ENCODE measurements at places on chromosomes 16 and 17.

GRCh38 chr16:30896261-30896888 is at the start of gene CTF1:
Gene CTF1, plus strand, starts transcription at chr16:30896614. Its CDS starts 30 bp downstream, at chr16:30896644.
- no peak for DNase-seq

- DNase-seq = no peak
Measured at GRCh38 chr17:75135946-75136345, 4.4 kb upstream of the NT5C start.

DNA sequence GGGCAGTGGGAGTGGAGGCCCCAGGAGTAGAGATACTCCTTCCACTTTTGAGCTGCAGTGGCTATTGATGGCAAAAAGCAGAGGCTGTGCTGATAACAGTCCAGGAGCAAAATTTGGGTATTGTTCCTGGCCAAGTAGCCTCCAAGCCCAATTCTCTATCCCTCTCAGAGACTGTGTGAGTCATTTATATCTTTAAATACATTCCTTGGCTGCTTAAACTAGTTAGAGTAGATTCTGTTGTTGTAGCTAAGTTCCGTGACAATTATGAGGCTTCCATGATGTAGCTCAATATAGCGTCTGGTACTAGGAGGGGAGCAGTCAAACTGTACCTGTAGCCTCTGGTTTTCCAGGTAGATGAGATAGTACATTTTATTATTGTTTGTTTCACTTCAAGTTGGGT is 19.9 kb upstream of the UBE2G1 start:
- no peak for DNase-seq

GRCh38 chr16:22948603-22949368 is 134.8 kb downstream of the HS3ST2 start:
- no peak for DNase-seq

- DNase-seq = no peak
Measured at GRCh38 chr16:30934827-30935557, 11.6 kb downstream of the FBXL19 start.

GRCh38 chr16:69483611-69484010 is 59.2 kb downstream of the CYB5B start:
- no peak for DNase-seq

DNA sequence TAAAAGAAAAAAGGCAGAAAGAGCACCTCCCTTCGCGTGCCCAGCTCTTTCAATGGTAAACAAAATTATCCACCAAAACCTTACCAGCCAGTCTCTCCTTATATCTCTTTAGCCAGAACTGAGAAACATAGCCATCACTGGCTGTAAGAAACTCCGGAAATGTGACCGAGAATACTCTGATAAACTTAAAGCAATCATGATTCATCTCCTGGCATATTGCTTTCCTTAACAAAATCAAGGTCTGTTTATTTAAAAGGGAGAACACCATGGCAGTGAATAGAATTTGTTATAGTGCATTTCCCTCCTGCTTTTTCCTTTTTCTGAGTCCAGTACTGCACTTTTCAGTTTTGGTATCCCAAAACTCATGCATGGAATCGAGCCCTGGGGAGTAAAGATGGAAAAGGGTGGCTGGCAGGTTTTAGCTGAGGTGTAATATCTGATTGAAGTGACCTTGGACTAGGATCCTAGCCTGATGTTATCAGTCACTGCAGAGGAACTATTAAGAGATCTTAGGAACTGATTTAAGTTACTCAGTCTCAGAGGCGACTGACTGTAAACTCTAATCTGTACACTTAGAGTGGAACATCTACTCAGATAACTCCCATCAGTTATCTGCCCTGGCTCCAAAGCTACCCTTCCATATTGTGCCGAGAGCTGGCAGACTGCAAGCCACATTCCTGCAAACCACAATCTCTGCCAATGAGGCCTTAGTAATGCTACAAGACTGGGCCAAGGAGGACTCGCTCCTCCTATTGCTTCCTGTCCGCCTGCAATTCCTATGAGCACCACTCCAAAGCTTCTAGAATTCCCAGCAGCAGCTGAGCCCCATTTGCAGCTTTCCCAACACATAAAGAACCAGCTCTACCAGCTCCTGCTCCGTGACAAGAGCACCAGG is 7.4 kb upstream of the COX10 start:
- DNase-seq = no peak

DNA sequence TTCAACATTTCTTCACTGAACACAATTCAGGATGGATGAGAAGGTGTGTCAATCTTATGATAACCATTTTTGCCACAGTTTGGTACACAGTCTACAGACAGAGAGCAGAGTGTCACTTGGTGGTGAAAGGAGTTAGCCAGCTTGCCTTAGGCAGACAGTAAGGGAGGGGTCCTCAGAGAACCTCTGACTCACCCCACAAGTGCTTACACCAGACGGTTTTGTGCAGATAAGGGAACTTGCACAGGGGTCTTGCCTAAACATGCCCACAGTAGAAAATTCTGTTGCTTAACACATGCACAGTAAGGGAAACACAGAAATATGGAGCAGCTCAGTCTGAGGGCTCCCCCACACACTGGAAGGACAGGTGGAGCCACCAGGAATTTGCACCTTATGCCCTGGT is 204.5 kb upstream of the CDH8 start:
- DNase-seq = no peak

DNA sequence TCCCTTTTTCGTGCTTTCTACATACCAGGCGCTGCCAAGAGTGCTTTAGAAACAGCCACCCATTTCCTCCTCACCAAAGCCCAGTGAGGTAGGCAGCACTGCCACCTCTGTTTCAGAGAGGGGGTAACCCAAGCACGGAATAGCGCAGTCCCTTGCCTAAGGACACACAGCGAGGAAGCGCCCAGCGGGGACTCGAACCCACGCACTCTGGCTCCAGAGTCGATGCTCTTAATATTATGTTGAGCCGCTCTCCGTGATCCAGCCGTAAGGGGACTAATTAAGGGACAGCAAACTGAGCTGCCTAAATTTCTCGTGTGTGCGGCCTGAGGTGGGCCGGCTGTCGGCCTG is 497 bp downstream of the CES1 start:
- no peak for DNase-seq

- no peak for DNase-seq
Measured at GRCh38 chr17:65942592-65942991, 249.3 kb downstream of the CEP112 start.

DNA sequence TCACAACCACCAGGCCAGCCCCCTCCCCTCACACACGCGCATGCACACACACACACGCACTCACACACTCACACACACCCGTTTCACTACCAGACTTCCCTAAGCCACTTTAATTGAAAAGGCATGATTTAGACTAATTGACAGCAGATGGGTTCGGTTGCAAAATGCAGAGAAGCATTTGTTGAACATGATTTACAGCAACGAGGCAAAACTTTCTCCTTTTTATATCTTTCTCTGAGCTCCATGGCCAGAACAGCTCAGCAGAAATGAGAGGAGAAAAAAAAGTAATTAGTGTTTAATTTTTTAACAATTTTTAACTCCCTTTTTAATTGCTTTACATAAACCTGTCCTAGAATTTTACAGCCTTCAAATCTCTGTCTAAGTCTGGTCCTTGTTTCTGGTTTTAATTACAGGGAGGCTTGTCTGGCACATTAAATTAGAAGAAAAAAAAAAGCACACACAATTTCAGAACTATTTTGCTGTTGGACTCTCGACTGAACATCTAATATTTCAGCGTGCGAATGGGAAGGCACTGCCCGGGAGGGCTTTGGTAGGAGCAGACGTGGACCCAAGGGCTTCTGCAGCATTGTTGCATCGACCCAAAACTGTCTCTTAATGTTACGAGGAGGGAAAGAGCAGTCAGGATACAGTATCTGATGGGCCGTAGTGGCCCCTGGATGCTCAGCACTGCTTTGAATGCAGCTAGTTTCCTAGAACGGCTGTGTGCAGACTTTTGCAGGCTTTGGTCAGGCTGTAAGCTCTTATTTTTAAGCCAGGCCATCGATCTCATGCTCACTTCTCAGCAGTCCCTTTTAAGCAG is 255.9 kb downstream of the SOX9 start:
- peak; percentile 72 for DNase-seq

DNA sequence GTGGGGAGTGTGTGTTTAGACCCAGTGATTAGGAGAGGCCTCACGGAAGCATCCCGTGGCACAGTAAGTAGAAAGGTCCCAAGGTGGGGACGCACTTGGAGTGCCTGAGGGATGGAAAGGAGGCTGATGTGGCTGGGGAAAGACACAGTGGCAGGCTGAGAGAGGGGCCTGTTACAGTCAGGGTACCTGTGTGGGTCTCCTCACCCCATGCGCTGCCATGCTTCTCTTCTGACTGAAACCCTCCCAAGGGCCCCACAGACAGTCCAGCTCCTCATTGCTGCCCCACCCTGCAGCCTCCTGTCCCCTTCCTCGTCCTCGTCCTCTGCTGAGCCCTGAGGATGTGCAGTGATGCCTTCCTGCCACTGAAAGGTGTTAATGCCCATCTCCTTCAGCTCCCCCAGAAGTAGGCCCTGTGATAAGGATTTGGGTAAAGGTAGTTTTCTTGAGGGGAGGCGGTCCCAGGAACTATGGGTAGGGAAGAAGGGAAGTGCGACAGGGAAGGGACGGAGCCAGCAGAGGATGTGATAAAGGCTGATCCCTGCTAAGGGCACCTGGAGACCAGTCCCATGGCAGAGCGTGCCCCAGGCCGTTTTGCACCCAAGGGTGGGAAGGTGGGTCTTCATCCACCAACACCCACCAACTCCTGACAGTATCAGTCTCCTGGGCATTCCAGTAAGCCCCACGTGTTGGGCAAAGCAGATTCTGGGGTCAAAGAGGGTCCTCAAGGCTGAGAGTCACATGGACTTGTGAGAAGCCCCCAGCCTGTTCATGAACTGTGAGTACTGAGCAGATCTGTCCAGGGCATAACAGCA is 237.2 kb downstream of the GSG1L start:
- DNase-seq = no peak

GRCh38 chr17:34582185-34582900 is 3.0 kb downstream of the TMEM132E start:
- DNase-seq = no peak

GRCh38 chr17:55168958-55169687 is 95.6 kb upstream of the HLF start:
- no peak for DNase-seq

- DNase-seq = no peak
Measured at GRCh38 chr17:33854596-33854995, 400.5 kb upstream of the CCL2 start.

DNA sequence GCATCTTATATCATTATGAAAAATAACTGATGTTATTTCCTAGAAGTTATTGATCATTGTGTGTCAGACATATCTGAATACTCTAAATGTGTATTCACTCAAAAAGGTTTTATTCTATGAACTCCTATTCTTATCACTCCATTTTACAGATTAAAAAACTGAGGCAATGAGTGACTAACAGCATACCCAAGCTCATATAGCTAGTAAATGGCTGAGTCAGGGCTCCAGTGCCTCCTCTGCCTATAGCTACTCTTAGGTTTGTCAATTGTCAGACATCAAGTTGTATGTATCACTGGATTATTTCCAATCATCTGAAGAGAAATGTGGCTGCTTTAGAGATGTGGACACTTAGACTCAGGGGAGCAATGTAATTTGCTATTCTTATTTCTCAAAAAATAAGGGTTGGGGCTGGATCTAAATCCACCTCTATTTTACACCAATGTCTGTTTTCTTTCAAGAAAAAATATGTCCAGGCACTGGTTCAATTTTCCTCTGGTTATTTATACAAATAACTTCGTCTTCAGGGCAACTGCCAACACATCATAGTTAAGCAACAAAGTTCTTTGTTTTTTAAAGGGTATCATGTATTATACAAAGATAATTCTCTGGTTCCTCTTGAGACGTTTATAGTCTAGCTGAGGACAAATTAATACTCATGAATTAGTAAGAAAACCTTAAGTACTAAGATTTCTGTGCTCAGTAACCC is 328.9 kb upstream of the MAF start:
- no peak for DNase-seq

DNA sequence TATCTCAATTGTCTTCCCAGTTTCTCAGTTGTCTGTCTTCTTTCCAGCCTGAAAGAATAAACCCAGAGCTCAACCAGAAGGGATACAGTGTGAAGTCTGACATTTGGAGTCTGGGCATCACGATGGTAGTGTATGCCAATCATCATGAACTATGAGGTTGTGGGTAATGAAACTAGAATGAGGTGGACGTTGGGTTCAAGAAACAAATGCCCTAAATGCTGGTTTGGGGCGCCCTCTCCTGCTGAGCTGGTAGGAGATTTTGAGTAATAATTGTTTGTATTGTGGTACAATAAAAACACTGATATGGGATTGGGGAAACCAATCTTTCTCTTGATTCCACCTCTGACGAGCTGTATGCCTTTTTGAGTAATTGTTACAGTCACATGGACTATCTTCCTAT is 110.4 kb downstream of the MAP2K6 start:
- no peak for DNase-seq

DNA sequence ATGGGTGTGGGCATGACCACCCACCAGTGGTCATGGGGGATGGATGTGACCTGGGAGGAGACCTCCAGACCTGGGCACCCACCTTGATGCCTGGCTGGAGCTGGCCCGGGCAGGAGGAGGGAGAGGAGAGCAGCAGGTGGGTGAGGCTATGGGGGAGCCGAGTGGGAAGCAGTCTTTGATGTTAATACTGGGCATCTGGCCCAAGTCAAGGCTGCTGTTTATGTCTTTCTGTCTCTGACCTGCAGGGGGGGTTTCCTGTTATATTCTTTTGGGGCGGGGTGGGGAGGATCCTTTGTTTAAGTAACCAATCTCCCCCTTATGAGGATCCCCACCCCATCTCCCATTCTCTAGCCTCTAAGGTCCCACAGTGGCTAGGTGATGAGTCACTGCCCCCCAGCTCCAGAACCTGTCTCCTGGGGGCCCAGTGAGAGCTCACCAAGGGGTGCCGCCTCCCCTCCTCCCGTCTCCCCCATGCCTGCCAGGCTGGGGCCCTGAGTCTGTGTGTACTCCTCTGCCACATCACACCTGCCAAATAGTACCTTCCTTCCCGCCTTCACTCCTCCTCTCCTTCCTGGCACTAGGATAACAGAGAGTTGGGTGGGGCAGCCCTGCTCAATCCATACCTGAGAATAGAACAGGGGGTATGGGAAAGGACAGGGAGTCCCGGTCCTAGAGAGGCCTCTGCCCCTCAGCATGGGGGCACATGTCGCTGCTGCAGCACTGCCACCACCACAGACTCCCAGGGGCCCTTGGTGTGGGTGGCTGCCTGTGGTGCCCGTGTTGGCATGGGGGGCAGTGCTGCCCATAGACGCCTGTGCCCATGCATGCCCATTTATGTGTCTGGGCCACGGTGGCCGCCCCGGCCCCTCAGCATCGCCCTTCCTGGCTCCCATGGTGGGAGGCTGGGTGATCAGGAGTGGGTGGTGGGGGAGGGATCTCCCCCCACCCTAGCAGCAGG is 7.3 kb downstream of the THRA start:
- peak; percentile 9 for DNase-seq

GRCh38 chr17:19288453-19288852 is 51.3 kb downstream of the EPN2 start:
- no peak for DNase-seq

GRCh38 chr16:31706925-31707324 is 166.7 kb upstream of the ZNF267 start:
- no peak for DNase-seq

GRCh38 chr17:59858167-59858816 is 34.5 kb downstream of the TUBD1 start:
- no peak for DNase-seq
